Myometrial cell (primary cell): ENCODE measurements at places on chromosomes 2 and 18. TPM values are rescaled to one million over a fixed set of nuclear protein-coding genes. Genes with fewer than 3 reads are reported as not detected.

The RGPD4 gene
- not detected in 2 replicates for total RNA-seq

The LRP1B gene
- not detected in 2 replicates for total RNA-seq

The LIMS3 gene
- total RNA-seq = 1.6 and 10.1 TPM in 2 replicates

The CAVIN2 gene
- 10.8 and 13.0 TPM in 2 replicates for total RNA-seq

The ALLC gene
- not detected in 2 replicates for total RNA-seq

The NEB gene
- not detected in 2 replicates for total RNA-seq

The PRADC1 gene
- 47.9 and 58.1 TPM in 2 replicates for total RNA-seq

The FABP1 gene
- not detected in 2 replicates for total RNA-seq

The C2orf66 gene
- not detected in 2 replicates for total RNA-seq

The UGT1A9 gene
- not detected in 2 replicates for total RNA-seq

The TANC1 gene
- 13.0 and 13.6 TPM in 2 replicates for total RNA-seq

The CCDC68 gene
- 17.9 and 24.3 TPM in 2 replicates for total RNA-seq

The SCN3A gene
- not detected in 2 replicates for total RNA-seq

The SPC25 gene
- total RNA-seq = 11.8 and 14.7 TPM in 2 replicates

The LAPTM4A gene
- total RNA-seq = 193 and 202 TPM in 2 replicates

The DOK6 gene
- under 0.01 TPM in 2 replicates for total RNA-seq

The STPG4 gene
- total RNA-seq = 1.2 TPM in 1 of 2 replicates, not detected in the other

The LCT gene
- total RNA-seq = 0.29 TPM in 1 of 2 replicates, not detected in the other

The GPR55 gene
- total RNA-seq = not detected in 2 replicates

The CETN1 gene
- not detected in 2 replicates for total RNA-seq

The IL18R1 gene
- 0.53 and 0.58 TPM in 2 replicates for total RNA-seq

The CSRNP3 gene
- 0.58 and 3.9 TPM in 2 replicates for total RNA-seq

The TMEM17 gene
- 3.2 and 4.6 TPM in 2 replicates for total RNA-seq

The KIF1A gene
- 0.29 TPM in 1 of 2 replicates, not detected in the other for total RNA-seq

The NR4A2 gene
- 0.18 and 0.29 TPM in 2 replicates for total RNA-seq

The SCYGR4 gene
- total RNA-seq = not detected in 2 replicates

The CXCR1 gene
- not detected in 2 replicates for total RNA-seq

The FAM136A gene
- total RNA-seq = 34.3 and 44.5 TPM in 2 replicates
